ENCODE measurements at places on chromosomes 16 and 17.

GRCh38 chr16:26791169-26791568 is 275.6 kb upstream of the C16orf82 start:
- no peak for DNase-seq

DNA sequence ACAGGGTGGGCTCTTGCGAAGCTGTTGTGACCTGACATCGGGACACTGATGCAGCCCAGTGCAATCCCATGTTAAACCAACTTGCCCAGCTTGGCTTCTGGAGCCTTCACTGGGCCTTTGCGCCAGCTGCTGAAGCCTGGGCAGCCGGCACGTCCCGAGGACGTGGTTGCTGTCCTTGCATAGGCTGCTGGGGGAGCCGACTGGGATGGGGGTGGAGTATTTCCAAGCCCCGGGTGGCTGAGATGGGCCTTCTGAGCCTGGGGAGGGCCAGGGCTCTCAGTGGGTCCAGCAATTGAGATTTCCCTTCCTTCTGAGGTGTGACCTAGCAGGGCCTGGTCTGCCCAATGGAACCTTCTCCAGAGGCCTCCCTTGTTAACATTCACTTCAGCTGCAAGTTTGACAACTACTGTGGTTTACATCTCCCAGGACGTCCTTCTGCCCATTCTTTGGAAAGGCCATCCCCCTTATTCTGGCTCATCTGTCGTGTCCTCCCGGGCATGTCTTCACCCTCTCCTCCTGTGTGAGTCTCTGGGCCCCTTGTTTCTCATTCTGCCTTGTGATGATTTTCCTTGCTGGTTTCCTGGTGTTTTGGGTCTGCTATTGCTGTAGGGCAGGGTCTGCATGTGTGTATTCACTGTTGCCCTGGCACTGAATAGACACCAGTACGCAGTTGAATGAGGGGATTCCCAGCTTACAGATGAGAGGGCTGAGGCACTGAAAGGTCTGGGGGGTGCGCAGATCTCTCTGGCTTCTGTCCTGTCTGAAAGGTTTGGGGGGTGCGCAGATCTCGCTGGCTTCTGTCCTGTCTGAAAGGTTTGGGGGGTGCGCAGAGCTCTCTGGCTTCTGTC is 34.4 kb downstream of the HAPSTR1 start:
- DNase-seq, result no peak

DNA sequence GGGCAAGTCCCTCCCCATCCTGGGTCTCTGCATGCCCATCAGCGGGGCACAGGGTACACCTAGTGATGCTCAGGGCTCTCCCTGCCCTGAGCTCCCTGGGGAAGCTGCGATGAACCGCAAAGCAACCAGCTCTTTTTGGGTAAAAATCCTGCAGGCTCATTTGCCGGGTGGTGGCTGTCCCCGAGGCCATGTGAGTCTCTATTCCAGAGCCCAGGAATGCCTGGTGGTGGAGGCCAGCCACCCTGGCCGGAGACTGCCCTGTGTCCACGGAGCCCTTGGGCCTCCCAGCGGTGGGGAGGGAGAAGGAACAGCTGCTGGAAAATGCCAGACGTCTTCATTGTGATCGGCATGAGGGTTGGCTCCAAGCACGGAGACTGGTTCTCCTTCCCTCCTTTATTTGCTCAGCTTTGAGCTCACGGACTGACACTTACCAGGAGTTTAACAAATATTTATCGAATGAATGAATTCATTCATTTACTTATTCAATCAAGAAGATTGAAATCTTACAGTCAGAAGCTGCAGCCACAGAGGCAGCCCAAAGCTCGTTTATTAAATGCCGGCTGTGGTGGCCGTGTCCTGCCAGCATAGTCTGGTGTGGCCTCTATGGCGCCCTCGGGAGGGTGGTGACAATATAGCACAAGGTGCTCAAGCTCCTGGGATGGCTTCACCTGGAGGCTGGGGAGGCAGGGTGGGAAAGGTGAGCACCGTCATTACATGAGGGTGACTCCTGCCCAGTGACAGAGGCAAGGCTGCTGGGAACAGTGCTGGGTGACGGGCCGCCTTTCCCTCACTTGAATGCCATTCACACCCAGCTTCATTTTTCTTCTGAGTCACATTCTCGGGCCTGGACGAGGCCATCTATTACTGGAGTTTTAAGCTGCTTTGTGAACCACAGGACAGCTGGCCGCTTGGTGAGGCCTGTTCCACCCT is 31.1 kb upstream of the JPH3 start:
- DNase-seq, result peak; percentile 36

- DNase-seq, result no peak
These were observed 1060.6 kb upstream of the CDH8 start for GRCh38 chr16:63096857-63097256.

- no peak for DNase-seq
These were observed 47.9 kb upstream of the HLF start for GRCh38 chr17:55216888-55217287.

Data from PC-9 (cell line).